ENCODE measurements at places on chromosomes 1 and 21.

DNA sequence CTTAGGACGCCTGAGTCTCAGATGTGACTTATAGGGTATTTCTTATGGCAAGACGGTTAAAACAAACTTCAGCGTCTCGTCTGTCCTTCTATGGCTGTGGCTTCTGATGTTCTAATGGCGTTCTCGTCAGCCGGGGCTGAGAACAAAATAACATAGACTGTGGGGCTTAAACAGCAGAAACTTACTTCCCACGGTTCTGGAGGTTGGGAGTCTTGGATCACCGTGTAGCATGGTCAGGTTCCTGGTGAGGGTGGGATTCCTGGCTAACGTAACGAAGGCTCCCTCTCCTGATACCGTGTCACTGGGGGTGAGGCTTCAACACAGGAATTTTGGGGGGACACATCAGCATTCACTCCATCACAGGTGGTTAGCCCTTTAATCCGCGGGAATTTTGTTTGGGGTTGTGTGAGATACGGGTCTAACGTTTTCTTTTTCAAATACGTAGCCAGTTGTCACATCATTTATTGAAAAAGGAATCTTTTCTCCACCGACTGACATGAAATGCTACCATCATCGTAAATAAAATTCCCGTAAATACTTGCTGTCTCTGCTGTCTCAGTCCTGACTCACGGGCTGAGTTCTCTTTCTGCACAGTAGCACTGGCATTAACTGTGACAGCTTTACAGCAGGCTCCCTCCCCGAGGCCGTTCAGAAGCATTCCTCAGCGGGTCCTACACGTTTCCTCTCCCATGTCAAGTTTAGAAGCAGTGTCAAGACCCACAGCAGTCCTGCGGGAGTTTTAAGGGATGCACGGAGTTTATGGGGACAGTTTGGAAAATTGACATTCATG is 8.1 kb upstream of the POFUT2 start:
- DNase-seq: no peak

DNA sequence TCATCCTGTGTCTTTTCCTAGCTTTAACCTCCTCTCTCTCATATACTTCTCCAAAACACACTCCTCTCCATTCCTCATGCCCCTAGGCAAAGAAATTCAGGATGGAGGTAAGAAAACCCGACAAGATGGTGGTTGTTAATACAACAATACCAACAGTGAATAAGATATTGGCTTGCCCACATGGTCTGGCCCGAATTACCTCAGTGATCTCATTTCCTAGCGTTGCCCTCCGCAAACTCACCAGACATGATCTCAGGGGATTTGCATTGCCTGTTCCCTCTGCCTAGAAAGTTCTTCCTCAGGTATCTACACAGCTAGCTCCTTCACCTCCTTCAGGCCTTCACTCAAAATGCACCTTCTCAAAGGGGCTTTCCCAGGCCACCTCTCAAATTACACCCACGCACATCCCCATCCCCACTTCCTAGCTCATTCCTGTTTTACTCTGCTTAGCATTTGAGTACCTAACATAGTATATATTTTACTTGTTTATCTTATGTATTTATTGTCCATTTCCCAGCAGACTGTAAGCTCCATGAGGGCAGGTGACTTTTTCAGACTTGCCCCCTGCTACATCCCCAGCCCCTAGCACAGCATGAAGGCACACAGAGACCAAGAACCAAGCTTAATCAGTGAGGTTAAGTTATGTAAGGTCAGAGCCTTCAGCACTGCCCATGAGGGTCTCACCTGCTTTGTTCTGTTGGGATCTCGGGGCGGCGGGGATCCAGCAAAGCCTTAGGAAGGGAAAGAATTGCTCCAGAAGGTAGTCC is 10.2 kb upstream of the UBR4 start:
- DNase-seq: no peak

DNA sequence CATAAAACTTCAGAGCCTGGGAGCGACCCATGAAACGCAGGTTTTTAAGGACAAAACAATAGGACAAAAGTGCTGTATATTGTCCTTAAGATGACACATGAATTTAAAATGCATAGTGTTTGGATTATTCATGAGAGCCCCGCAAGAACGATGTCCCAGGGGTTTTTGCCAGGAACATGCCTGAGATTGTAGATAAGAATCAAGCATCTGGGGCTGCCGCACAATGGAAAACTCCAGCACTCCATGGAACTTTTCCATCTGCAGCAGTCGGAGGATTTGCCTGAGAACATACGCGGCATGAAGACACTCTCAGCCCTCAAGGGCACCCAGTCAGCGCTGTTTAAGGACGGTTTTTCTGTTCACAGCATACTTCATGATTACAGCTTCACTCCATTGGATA is 5.3 kb upstream of the ERG start:
- no peak for DNase-seq

GRCh38 chr1:37901893-37902225 is 42.5 kb upstream of the MTF1 start:
- DNase-seq: no peak

GRCh38 chr1:24097663-24098062 is 14.3 kb downstream of the MYOM3 start:
- DNase-seq: peak; percentile 62
